ENCODE measurements at places on chromosomes 3 and 15. TPM values are rescaled to one million over a fixed set of nuclear protein-coding genes. Genes with fewer than 3 reads are reported as not detected.

SPCS1 gene
- total RNA-seq = 168 TPM

DTX3L gene
- 10.0 TPM for total RNA-seq

LDHAL6B gene
- total RNA-seq = not detected

WDR76 gene
- 14.7 TPM for total RNA-seq

RYR3 gene
- total RNA-seq = 0.05 TPM

ZDHHC19 gene
- not detected for total RNA-seq

HES1 gene
- total RNA-seq = 9.7 TPM

SLCO2A1 gene
- 0.38 TPM for total RNA-seq

GABRR3 gene
- total RNA-seq = not detected

PLSCR4 gene
- 7.3 TPM for total RNA-seq

PRR20G gene
- 2.4 TPM for total RNA-seq

CLRN1 gene
- not detected for total RNA-seq

IMPG2 gene
- not detected for total RNA-seq
